SHP77 (cell line): ENCODE measurements at places on chromosomes 7 and 10.
A peak's percentile ranks its signal among the peaks of the same experiment; 100 is the strongest.

GRCh38 chr10:30834153-30834552 lies 197.5 kb downstream of the ZNF438 start:
- no peak for DNase-seq

- no peak for DNase-seq
These were observed 35.0 kb upstream of the LSM8 start for GRCh38 chr7:118148930-118149329.

GRCh38 chr7:39301543-39301942 lies 264.7 kb upstream of the YAE1 start:
- no peak for DNase-seq

DNA sequence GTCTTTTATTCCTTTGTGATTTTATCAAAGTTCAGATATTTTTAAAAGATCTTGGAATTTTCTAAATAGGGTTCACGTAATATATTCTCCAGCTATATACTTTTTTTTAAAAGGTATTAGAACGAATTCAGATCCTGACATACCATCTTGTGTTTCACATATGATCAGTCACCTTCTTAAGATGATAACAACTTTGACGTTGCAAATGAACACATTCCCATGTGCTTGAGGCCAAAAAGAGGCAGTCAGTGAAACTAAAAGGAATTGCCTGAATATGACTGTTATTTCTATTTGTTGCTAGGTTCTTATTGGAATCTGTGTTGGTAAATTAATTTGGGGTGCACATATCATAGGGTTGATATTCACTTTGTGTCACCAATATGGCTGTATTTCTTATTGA lies 310.1 kb downstream of the MDFIC start:
- no peak for DNase-seq

DNA sequence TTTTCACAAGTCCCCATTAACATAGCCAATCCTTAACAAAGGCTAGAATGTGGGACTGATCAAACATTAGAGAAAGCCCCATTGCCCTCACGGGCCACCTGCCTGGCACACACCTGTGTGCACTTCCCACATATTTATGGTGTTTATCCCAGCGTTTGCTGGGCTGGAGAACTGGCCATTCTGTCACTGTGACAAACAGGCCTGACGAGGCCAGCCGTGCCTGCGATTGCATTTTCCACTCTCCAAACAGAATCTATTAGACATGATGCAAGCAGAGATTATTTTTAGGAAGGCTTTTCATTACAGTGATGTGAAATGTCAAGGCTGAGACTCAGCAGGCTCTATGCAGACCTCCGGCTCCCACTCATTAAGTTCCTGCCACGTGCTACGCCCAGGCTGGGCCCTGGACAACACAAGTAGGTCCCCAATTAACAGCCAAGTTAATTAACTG lies 20.4 kb downstream of the PTPRN2 start:
- DNase-seq, result peak; percentile 30

GRCh38 chr7:31776616-31777015 lies 89.6 kb downstream of the PPP1R17 start:
- no peak for DNase-seq

DNA sequence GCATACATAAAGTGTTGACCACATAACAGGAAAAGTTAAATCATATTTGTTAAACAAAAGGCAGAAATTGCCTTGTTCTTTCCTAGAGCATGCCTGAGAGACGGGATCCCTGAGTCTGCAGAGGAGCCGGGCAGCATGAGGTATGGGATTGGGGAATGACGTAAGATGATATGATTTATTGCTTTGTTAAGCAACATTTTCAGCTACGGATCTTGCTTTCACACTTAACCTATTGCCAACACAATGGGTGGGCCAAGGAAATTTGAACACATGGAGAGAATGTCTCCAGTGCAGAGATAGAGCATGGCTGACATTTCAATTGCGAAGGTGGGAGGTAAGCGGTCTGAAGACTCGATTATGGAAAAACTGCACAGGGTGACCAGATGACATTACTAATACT lies 76.7 kb downstream of the EMX2 start:
- DNase-seq, result no peak

- no peak for DNase-seq
These were observed at the start of the genes DYDC1 and DYDC2 for GRCh38 chr10:80356563-80356988. DYDC1 (minus strand) TSS chr10:80356755; CDS start chr10:80352601, 4,154 bp downstream. DYDC2 (plus strand) TSS chr10:80356781; CDS start chr10:80362444, 5,663 bp downstream.

GRCh38 chr10:2011106-2011716 lies 273.9 kb upstream of the ADARB2 start:
- DNase-seq, result no peak

GRCh38 chr7:25726170-25726780 lies 425.7 kb upstream of the NFE2L3 start:
- DNase-seq, result no peak

DNA sequence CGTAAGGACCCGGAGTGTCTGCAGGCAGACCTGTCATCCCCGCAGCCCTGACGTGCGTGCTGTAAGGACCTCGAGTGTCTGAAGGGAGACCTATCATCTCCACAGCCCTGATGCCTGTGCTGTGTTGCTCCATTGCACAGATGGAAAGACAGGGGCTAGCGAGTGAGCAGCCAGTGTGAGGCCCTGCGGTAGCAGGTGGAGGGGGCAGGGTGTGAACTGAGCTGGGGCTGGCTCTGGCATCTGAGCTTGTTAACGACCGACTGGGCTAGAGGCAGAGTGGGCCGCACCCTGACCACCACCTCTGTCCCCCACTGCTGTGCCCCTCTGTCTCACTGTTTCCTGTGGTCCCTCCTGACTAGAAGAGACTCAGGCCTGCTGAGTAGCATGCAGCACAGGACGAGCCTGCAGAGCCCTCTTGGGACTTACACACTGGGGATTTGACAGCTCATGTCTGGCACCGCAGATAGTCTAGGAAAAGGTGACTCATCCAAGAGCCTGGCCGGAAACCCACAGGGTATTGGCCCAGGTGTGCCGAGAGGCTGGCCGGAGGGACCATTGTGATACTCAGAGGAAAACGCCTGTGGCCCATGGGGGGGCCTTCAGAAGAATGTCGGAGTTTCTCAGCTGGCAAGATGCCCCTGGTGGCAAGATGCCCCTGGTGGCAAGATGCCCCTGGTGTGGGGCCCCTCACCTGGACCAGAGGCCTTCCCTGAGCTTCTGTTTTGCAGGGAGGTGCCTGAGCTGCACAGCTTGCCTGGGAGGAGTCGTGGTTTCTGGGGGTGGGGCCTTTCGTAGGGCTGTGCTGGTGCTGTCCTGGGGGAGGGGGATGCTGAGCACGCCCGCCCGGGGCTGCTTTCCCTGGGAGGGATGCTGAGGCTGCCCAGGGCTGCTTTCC lies 34.3 kb downstream of the INPP5A start:
- peak; percentile 49 for DNase-seq

DNA sequence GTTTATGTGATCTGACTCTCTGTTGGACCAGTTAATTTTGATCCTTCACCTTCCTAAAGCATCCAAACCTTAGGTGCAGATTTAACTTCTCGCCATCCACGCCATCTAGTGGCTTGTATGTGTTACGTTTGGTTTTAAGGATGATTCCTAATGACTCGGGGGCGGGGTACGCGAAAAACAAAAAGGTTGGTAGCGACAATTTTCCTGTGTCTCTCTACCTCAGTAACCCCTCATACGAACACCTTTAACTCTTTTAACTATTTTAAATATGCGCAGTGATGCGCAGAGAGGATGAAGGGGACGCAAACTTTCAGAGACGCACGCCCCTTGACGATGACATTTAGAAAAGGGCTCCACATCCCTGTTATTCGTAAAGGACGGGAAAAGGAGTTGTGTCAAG lies 714 bp upstream of the KCND2 start:
- DNase-seq, result peak; percentile 81

DNA sequence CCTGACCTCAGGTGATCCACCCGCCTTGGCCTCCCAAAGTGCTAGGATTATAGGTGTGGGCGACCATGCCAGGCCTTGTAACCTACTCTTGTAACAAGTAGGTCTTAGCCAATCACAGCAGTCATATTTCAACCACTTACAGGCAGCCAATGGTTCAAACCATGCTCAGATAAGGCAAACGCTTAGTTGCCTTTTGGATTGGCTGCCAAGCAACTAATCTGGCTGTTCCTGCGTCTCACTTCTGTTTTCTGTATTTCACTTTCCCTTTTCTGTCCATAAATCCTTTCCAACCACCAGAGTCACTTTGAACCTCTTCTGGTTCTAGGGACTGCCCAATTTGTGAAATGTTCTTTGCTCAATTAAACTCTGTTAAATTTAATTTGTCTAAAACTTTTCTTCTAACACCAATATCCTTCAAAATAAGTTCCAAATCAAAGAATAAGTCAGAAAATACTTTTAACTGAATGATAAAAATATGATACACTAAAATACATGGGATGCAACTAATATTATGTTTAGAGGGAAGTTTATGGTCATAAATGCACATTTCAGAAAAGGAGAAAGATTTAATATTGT lies 19.1 kb upstream of the PRF1 start:
- no peak for DNase-seq

GRCh38 chr7:127245607-127246006 lies 7.1 kb downstream of the GRM8 start:
- no peak for DNase-seq

GRCh38 chr10:110321869-110322620 lies 17.3 kb upstream of the SMNDC1 start:
- no peak for DNase-seq

- DNase-seq, result no peak
These were observed 86.3 kb downstream of the PTPRE start for GRCh38 chr10:127993056-127993690.

- no peak for DNase-seq
These were observed 23.5 kb downstream of the UPP1 start for GRCh38 chr7:48112401-48113165.

GRCh38 chr10:79049931-79050895 lies 18.6 kb upstream of the ZMIZ1 start:
- no peak for DNase-seq

- DNase-seq, result no peak
These were observed 44.0 kb downstream of the COL13A1 start for GRCh38 chr10:69845574-69846292.

DNA sequence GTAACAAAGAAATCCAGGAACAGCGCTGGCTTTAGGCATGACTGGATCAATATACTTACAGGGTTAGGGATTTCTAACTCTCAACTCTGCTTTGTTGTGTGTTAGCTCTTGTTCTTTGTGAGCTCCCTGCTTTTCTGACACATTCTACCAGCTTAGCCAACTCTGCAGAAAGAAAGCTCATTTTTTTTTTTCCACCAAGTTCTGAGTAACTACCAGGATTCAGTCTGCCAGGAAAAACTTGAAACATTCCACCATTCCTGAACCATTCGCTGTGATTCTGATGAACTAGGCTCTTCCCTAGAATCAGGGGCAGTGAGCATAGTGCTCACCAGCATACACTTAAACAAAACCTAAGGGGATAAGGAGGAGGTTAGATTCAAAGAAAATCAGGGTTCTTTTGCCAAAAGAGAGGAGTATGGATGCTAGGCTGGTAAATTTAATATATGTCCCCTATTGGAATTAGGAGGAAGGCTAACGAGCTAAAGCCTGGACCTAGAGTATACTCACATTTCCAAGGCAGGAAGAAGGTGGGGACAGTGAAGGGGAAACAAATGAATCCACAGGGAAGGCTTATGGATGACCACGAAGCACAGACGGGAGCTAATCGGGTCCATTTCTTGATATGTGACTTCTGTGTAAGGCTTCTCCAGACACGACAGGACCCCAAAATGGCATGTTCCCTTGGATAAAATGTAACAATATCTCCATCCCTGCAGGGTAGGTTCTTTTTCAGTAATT lies 183.4 kb downstream of the PRKG1 start:
- no peak for DNase-seq

DNA sequence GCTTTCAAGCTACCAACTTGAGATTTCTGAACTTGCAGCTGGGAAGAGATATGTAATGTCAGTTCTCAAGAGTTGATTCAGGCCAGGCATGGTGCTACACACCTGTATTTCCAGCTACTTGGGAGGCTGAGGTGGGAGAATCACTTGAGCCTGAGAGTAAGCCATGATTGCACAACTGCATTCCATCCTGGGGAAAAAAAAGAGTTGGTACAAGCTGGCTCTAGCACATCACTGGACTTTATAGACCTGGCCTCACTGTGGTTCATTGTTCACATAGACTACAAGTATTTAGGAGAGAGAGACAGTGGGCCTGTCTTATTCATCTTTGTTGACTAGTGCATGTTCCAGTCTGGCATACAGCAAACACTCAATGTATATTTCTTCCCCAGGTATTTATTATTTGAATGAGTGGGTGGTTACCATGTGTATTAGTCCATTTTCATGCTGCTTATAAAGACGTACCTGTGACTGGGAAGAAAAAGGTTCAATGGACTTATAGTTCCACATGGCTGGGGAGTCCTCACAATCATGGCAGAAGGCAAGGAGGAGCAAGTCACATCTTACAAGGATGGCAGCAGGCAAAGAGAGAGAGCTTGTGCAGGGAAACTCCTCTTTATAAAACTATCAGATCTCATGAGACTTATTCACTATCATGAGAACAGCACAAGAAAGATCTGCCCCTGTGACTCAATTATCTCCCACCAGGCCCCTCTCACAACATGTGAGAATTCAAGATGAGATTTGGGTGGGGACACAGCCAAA lies 176.5 kb downstream of the PFKFB3 start:
- DNase-seq, result no peak

GRCh38 chr7:132179080-132179430 lies 397.2 kb downstream of the PLXNA4 start:
- no peak for DNase-seq

DNA sequence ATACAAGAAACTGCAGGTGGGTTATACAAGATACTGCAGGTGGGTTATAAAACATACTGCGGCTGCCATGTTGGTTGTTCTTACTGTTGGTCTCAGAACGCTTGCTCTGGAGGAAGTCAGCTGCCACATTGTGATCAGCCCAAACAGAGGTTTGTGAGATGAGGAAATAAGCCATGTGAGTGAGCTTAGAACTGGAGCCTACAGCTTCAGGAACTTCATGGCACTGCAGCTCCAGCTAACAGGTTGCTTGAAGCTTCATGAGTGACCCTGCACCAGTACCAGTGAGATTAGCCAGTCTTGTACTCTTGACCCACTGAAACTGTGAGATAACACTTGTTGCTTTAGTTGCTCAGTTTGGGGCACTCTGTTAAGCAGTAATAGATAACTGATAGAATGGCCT lies 74.5 kb upstream of the PRKCQ start:
- no peak for DNase-seq

DNA sequence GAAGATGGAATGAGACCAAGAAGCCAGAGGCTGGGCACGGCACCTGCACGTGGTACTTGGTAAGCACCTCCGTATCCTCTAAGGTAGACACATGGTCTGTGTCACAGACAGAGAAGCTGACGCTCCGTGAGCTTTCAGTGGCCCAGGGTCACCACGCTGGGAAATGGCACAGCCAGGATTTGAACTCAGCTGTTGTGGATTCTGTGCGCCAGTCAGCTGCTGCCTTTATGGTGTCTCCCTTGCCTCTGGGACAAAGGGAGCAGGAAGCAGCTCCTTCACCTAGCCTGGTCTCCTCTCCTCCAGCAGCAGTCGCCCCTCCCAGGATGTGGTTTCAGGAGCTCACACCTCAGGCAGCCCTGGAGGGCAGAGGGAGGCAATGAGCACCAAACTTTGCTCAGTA lies 110.8 kb downstream of the ARHGAP22 start:
- DNase-seq, result no peak

GRCh38 chr7:98930464-98930863 lies 52.1 kb downstream of the TRRAP start:
- no peak for DNase-seq

DNA sequence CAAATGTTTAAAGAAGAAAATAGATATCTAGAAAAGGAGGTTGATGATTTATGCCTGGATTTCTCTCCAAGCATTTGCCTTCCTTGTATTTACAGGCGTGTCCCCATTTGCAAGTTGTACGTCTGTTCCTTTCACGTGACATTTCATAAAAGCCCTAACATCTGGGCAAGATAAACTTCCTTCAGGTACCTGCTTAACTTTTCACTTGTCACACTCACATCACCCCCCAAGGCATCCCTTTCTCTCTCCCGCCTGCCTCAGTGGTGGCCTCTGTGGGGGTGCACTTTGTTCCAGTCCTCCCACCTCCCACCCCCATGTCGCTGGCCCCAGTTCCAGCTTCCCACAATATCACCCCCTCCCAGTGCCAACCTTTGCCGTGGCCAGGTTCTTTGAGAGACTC lies 6.7 kb downstream of the TWIST1 start:
- DNase-seq, result no peak
